ENCODE measurements at places on chromosomes 7 and 10. TPM values are rescaled to one million over a fixed set of nuclear protein-coding genes. Genes with fewer than 3 reads are reported as not detected.

GRID2IP gene
- total RNA-seq = 0.15 TPM

GRCh38 chr7:150524018-150524417 is 9.3 kb downstream of the GIMAP7 start:
- H3K4me1 ChIP-seq = no peaks in the 10 kb centered on the region
- DNase-seq = no peak
- H3K4me3 ChIP-seq = no peak overlapping the region
- peaks cover 4% of the 10 kb centered on the region for H3K27me3 ChIP-seq
- H3K27ac ChIP-seq = no peak overlapping the region
- H3K36me3 ChIP-seq = no peaks in the 10 kb centered on the region

DNA sequence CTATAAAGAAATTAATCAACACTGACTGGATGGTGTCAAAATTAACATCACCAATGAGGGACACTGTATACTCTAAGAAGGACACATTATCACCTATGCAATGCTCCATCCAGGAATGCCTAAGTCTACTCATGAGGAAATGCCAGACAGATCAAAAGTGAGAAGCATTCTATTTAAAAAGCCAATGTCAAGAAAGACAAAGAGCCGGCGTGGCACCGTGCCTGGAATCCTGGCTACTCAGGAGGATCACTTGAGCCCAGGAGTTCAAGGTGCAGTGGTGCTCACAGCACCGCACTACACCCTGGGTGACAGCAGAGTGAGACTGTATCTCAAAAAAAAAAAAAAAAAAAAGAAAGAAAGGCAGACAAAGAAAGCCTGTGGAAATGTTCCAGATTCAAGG is 45.5 kb upstream of the ANAPC16 start:
- no peak overlapping the region for H3K27ac ChIP-seq
- peaks cover 21% of the 10 kb centered on the region for H3K4me1 ChIP-seq
- no peak overlapping the region for H3K4me3 ChIP-seq
- H3K27me3 ChIP-seq = no peaks in the 10 kb centered on the region
- peaks cover 2% of the 10 kb centered on the region for H3K36me3 ChIP-seq

GRCh38 chr7:146728611-146729010 is 612.0 kb downstream of the CNTNAP2 start:
- no peak for DNase-seq
- H3K27ac ChIP-seq = no peak overlapping the region
- H3K4me1 ChIP-seq = no peaks in the 10 kb centered on the region
- peaks cover 3% of the 10 kb centered on the region for H3K27me3 ChIP-seq

DNA sequence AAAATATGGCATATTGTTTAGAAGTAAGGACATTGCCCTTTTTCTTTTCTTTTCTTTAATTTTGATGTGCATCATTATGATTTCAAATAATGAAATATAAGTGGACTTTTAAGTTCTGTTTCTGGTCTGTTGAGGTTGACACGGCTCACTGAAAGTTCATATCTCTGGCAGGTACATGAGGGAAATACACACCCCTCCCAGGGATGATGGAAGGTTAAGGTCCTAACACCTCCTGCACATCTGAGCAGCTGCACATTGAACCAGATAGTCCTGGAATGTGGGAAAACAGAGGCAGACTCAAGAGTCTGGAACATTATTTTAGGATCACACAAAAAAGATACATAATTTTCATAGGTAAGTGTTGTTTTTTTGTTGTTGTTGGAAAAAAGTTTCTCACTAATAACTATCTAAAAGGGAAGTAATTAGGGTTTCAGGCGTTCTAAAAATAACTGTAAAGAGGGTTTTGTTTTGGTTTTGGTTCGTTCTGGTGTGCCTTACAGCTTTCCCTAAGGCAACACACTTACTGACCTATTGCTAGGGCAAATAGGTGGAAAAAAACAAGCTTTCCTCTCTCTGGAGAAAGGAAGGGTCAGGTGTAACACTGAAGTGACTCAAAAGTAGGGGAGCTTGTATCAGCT is 201.2 kb upstream of the PRKCQ start:
- H3K4me3 ChIP-seq = no peak overlapping the region
- DNase-seq = no peak
- peaks cover 5% of the 10 kb centered on the region for H3K4me1 ChIP-seq
- H3K27me3 ChIP-seq = no peaks in the 10 kb centered on the region
- H3K27ac ChIP-seq = no peak overlapping the region

GRCh38 chr10:99450624-99451498 is 20.4 kb upstream of the GOT1 start:
- DNase-seq = no peak
- no peak overlapping the region for H3K27ac ChIP-seq
- peaks cover 5% of the 10 kb centered on the region for H3K4me1 ChIP-seq
- no peak overlapping the region for H3K4me3 ChIP-seq
- H3K27me3 ChIP-seq = peaks cover 71% of the 10 kb centered on the region
- peaks cover 3% of the 10 kb centered on the region for H3K36me3 ChIP-seq

GRCh38 chr10:91776266-91776665 is 22.0 kb upstream of the TNKS2 start:
- no peaks in the 10 kb centered on the region for H3K27me3 ChIP-seq
- no peaks in the 10 kb centered on the region for H3K4me1 ChIP-seq
- no peak for DNase-seq
- no peak overlapping the region for H3K27ac ChIP-seq

DNA sequence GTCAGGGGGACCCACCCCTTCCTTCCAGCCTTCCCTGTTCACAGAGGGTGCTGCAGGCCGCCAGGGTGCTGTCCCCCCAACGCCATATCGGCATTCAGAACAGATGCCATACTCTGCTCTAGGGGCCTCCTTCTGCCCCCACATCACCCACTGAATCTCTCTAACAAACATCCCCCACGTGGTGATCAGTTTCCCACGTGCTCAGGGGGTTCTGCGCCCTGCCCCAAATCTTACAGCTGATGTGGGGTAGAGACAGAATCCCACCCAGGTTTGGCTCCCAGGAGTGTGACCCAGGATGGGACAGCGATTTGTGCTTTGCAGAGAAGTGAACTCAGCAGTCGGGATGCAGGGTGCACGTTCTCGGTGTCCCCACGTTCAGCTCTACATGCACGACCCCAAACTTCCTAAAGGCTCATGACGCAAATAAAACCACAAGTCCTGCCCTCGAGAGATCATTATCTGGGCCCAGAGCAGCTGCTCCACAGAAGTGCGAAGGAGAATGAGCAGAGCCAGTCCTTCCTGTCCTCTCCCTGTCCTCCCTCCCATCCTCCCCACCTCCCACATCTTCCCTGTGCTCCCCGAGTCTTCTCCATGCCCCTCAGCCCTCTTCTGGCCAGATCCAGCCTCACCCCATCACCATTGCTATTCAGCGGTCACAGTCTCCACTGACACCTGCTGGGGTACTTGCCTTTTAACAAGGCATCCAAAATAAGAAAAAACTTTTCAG is 423.4 kb downstream of the DNAJB6 start:
- DNase-seq = peak; percentile 54
- H3K27ac ChIP-seq = no peak overlapping the region
- H3K27me3 ChIP-seq = no peaks in the 10 kb centered on the region
- H3K36me3 ChIP-seq = no peaks in the 10 kb centered on the region
- no peaks in the 10 kb centered on the region for H3K4me1 ChIP-seq

All from chondrocyte (in vitro differentiated cells).